ELF-1 (cell line): ENCODE measurements at places on chromosomes 16 and 17.

- no peak for DNase-seq
Observed at GRCh38 chr17:58516644-58517377, 2.4 kb upstream of the MTMR4 start.

DNA sequence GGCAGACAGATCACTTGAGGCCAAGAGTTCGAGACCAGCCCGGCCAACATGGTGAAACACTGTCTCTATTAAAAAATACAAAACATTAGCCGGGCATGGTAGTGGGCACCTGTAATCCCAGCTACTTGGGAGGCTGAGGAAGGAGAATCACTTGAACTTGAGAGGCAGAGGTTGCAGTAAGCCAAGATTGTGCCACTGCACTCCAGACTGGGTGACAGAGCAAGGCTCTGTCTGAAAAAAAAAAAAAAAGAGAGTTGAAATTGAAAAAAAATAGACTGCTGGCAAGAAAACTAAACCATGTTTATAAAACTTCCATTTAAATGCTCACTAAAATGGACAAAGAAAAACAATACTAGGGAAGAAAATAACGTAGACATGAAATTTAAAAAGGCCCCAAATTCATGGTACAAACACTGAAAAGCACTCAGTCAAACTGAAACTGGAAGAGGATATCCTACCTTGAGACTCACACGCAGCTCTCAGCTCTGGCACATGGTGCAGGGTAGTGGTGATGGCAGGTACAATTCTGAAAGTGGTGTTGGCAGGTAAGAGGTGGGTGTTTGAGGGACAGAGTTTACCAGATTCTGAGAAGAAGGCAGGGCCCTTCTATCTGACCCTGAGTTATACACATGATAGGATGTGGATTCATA, 19.3 kb downstream of the CNTROB start:
- DNase-seq: no peak

DNA sequence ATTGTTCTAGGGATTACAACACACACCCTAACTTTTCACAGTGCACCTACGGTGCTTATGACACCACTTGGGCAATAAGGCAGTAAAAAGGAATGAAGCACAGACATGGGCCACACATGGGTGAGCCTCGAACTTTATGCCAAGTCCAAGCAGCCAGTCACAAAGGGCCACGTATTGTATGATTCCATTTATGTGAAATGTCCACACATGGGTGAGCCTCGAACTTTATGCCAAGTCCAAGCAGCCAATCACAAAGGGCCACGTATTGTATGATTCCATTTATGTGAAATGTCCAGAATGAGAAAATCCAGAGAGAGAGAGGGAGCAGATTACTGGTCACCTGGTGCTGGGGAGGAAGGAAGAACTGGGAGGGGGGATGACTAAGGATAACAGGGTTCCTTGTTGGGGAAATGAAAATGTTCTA, 22.2 kb downstream of the RMI2 start:
- DNase-seq: no peak

- peak; percentile 68 for DNase-seq
Observed at GRCh38 chr17:40916366-40916765, 21.1 kb downstream of the KRT23 start.

GRCh38 chr16:87051526-87052320, 265.5 kb downstream of the C16orf95 start:
- DNase-seq: no peak

DNA sequence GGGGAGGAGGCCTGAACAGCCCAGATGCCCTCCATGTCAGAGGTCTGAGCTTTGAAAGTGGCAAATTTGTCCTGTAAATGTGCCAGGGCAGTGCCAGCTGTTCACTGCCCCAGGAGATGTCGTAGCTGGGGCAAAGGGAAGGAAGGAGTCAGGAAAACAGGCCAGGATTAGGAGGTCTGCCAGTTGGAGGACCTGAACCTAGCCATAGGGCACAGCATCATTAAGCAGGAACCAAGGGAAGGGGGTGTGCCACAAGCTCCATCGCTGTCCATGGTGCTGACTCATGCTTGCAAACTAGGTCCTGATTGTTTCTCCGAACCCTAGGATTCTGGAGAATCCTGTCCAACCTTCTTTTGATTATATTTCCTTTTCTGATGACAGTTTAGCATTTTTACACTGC, 124.2 kb downstream of the TMEM132E start:
- DNase-seq: peak; percentile 50

DNA sequence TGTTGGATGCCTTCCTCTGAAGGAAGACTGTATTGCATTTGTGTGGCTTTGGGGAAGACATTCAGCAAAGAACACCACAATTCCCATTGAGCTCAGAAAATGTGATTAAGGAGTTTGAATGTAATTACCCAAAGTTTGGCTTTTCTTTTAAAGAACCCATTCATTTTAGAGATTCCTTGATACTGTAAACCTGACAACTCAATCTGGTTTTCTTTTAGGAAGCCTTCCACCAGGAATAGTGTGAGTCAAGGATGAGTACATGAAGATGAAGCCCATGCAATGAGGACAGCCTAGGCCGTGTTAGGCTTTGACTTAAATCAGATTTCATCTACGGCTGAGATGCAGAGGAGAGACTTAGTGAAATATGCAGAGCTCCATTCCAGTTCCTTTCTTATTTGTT, 271.7 kb upstream of the TBX2 start:
- no peak for DNase-seq

DNA sequence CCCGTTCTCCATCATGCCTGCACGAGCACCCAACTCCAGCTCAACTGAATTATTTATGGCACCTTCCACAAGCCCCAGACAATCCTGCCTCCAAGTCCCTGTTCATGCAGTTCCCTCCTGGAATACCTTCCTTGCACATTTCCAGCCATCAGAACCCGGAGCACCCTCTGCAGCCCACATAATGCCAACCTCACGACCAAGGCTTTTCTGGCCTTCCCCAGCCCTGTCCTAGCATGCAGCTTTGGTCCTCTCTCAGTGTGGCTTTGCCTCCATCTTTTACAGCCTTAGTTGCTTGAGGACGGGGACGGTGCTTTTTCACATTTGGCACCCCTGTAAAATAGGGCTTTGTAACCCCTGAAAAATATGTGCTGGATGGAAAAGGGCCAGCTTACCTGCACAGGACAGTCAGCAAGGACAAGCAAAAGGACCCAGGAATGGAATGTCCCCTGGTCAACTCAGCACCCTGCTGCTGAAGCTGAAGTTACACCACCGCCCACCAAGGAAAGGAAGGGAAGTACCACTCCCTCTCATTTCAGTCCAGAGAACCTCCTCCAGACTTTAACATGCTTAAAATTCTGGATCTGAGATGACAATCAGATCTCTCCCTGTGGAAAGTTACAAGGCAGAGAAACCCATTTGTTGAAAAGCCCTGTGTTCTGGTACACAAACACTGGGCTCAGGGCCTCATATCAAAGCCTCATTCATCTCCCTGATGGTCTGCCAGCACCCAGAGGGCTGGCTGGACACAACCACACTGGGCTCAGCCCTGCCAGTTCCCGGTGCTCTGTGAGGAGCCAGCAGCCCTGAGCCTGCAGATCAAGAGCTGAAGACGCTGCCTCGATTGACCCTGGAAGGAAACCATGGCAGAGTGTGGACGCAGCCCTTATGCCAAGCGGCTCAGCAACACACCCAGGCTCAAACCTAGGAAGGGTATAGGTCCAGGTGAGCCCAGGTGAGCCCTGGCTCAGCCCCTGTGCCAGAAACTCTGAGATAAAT, 2.9 kb downstream of the SLC39A11 start:
- no peak for DNase-seq

DNA sequence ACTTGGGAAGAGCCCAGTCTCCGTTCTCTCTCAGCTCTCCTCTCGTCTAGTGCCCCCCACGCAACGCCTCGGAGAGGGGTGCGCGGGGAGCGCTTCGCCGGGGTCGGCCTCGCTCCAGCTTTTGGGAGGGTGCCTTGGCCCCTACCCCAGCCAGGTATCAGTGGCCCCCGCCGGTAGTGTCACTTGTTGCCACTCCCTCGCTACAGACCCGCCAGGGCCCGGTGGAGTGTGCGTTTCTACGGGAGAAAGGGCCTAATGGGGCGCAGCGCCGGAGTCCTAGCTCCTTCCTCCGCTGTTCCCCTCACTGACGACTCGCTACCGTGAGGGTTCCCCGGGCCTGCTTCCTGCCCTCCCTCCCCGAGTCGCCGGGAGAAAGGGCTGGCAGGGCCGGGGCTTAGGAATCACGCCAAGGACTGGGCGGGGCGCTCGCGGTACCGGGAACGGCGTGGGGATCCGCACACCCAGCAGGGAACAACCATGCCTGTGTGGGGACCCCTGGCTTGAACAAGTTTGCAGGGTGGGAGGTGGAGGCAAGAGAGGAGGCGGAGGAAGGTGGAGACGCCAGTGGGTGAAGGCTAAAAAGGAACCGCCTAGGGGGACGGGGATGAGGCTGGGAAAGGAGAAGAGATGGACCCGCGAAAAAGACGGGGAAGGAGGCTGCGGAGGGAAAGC, 997 bp upstream of the CDH11 start:
- peak; percentile 32 for DNase-seq

DNA sequence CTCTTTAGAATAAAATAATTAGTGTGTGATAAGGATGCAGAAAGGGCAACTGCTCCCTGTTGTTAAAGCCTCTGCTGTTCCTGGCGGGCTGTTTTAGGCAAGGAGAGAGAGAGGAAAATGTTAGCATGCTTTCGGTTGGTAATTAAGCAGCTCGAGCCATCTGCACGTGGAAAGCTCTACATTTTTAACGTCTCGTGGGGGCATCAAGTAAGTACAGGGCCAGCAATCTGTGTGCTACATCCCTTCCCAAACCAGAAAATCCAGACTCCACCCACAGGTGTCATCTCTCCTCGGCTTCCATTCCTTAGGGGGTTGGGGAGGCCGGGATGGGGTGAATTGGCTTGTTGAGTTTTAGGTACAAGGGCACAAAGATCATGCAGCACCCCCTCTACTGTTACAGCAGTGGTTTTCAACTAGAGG, 62.4 kb upstream of the MARCHF10 start:
- DNase-seq: no peak

- no peak for DNase-seq
Observed at GRCh38 chr16:66224186-66224585, 142.3 kb upstream of the CDH5 start.
